ENCODE measurements at places on chromosomes 3 and 15. TPM values are rescaled to one million over a fixed set of nuclear protein-coding genes. Genes with fewer than 3 reads are reported as not detected.

Gene MST1
- 10.6 TPM for total RNA-seq

Gene SH2D7
- total RNA-seq = not detected

Gene TM4SF4
- not detected for total RNA-seq

Gene IL5RA
- not detected for total RNA-seq

Gene TYRO3
- total RNA-seq = 24.0 TPM

Gene SCN11A
- total RNA-seq = 0.12 TPM

Gene HESX1
- total RNA-seq = not detected

All from pericardium fibroblast (primary cell).